ENCODE measurements at places on chromosomes 3 and 15.
A peak's percentile ranks its signal among the peaks of the same experiment; 100 is the strongest.

- no peak for DNase-seq
Observed at GRCh38 chr3:186308549-186308948, 53.5 kb downstream of the DGKG start.

DNA sequence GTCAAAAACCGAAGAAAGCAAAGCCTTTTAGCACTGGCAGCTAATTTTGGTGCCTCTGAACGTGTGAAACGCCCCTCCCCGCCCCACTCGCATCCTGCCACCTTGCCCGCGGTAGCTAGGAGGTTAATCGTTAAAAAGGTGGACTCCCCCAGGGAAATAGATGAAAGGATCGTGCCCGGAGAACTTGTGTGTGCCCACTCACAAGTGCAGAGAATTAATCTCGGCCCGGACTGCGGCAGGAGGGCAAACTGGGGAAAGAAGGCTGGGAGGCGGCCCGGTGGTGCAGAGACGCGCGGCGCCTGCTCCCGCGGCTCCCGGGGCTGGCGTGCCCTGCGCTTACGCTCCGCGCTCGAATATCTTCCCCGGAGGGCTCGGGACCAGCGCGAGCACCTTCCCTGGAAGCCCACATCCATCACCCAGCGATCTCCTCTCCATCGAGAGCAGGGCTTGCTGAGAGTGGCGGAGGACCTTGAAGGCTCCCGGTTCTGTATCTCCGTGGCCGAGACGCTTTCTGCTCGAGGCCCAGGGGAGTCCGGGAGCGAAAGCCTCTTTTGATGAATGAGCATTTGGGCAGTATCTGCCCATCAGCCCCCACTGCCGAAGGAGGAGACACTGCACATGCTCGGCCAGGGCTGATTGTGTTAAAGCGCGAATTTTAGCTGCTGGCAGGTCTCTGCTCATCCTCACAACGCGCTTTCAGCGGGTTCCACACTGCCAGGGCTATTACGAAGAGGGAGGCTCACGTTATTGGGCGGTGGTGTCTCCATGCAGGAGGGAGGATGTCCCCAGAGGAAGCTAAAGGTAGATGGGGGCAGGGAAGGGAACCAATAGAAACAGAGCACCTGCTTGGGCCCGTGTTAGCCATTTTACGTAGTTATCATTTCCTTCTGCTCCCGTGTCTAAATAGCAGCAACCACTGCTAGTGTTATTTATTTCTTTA lies 1.3 kb upstream of the SPTSSB start:
- peak; percentile 48 for DNase-seq

DNA sequence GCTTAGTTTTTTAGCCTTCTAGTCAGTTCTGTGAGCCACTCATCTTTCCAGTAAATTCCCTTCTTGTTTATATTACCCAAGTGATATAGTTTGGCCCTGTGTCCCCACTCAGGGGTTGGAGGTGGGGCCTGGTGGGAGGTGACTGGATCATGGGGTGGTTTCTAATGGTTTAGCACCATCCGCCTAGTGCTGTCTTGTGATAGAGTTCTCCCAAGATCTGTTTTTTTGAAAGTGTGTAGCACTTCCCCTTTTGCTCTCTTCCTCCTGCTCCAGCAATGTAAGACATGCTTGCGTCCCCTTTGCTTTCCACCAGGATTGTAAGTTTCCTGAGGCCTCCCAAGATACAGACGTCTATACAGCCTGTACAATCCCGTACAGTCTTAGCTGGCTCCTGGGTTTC lies 53.7 kb upstream of the INO80 start:
- DNase-seq, result no peak

- DNase-seq, result no peak
Observed at GRCh38 chr15:65334586-65335231, 30.2 kb downstream of the RNU5B-1 start.

- no peak for DNase-seq
Observed at GRCh38 chr3:134608771-134609435, 41.9 kb downstream of the KY start.

- no peak for DNase-seq
Observed at GRCh38 chr3:56806407-56806806, 4.7 kb upstream of the ARHGEF3 start.

DNA sequence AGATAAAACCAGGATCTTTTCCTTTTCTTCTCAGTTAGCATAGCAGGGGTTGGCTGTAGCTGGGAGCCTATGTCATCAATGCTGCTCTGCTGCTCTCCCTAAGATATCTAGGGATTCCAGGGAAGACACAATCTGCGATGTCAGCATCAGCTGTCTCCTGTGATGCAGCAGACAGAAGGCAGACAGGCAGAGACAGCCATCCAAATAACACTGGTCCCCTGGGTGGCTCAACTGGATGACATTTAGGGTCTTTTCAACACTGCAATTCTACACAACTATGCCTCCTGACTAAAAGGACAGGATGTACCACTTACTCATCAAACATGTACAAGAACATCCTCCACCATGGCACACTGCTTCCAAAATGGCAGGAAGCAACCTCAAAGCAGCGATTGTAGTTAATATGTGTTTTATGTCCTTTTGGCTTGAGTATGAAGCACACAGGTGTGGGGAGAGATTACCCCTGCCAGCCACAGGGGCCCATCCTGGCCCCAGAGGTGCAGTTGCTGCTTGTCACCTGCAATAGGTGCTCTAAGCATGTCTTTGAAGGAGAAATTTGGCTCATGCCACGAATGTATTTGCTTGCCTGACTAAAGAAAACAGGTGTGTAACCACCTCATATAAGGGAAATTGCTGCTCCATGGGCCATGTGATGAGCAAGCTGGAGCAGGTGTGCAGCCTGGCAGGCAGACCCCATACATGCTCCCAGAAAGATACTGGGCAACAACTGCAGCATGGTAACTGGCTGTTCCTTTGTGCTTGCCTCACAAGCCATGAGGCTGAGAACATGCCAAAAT lies 357.8 kb downstream of the VPS13C start:
- DNase-seq, result no peak

DNA sequence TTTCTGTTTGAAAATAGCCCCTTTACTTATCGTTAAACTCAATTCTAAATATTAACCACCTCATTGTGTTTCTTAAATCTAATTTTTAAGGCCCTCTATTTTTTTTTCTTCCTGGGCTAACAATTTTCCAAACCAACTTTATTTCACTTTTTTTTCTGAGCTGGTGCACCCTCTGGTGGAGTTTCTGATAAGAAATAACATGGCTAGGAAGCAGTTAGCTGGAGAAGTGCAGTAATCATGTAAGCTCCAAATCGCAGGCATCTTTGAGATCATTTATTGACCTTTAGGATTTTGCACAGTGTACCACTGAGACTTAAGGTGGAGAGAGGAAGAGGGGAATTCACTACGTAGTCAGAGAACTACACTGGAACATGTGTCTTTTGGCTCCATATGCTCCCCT lies 6.4 kb downstream of the TMEM207 start:
- no peak for DNase-seq

DNA sequence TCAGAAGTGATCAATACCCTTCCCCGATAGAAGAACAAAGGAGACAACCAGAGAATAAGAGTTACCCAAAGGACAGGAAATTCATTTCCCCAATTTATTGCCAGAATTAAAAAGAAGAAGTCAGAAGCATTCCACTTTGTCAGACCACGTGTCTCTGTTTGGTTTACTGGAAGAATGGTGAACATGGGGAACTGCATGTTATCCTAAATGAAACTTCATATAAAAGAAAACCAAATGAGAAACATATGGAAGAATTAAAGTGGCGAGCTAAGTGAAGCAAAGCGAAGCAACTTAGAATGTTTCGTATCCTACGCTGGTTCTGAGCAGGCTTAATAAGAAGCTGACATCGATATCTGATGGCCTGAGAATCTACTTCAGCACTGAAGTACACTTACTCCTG lies 190.7 kb downstream of the MAGI1 start:
- DNase-seq, result no peak

DNA sequence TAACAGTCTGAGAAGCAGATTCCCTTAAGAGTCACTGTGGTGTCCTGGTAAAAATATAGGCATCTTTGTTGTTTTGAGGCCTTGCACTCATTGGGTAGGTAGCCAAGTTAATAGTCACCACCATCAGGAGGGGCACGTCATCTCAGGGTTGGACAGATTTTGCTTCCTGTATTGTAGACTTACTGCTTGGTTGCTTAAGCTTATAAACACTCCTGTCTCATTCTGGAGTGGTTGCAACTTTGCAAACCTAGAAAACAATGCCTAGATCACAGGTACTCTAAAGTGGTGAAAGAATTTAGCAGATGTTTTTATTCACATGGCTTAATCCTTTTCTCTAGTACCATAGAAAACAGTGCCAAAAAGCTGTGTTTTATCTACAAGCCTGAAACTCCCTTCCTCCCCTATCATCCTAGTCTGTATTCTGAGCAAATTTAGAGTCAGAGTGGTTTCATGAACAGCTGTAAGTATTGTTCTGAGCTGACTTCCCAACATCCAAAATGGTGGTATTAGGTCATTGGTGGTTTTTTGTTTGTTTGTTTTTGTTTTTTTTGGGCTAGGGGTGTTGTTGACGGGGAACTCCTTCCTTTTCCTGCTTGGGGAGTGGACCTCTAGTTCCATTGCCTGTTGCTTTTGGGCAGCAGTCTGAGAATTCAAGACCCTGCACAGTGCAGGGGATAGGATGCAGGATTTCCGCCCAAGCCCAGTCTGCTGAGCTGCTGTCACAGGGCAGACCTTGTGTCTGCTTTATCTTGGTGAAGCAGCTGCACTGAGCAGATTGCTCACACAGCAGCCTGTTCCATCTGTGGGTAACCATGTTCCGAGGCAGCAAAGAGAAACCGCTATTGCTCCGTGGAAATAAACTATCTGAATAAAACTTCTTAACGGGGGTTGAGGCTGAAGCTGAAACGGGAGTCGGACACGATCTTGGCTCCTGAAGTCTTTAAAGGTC lies 202.0 kb downstream of the AKAP13 start:
- DNase-seq, result peak; percentile 77

DNA sequence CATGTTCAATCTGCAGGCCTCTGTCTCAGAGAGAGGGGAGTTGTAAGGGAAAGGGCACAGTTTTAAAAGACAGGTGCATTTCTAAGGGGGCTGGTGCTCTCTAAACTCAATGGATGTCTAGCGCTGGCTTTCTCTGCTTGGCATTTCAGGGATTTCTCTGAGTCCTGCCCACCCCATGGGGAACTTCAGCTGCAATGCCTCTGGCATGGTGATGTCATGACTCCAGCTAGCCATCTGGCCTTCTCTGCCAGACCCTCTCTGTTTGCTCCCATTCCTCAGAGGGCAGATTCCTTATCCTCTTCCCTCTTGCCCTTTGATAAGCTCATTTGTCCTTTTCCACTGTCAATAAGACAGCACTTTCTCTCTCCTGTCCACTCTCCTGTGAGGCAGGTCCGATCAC lies 40.8 kb downstream of the RPLP1 start:
- DNase-seq, result no peak

- no peak for DNase-seq
Observed at GRCh38 chr3:144109944-144110343, 138.3 kb downstream of the DIPK2A start.

DNA sequence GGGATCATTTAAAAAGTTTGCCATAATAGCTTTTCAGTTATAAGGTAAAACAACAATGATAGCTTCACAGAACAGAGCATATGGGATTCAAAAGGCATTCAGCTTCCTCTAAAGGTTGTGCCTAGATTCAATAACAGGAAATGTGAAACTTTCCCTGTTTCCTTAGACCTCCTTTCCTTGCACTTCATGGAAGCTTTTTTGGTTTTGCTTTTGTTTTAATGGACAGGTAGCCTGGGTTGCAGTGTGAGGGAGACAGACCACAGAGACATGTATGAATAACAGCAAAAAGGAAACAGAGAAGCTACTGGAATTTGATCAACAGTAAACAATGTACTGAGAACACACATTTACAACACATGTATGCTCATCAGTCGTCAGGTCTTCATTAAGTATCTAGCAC lies 2.3 kb upstream of the TNFAIP8L3 start:
- DNase-seq, result no peak

DNA sequence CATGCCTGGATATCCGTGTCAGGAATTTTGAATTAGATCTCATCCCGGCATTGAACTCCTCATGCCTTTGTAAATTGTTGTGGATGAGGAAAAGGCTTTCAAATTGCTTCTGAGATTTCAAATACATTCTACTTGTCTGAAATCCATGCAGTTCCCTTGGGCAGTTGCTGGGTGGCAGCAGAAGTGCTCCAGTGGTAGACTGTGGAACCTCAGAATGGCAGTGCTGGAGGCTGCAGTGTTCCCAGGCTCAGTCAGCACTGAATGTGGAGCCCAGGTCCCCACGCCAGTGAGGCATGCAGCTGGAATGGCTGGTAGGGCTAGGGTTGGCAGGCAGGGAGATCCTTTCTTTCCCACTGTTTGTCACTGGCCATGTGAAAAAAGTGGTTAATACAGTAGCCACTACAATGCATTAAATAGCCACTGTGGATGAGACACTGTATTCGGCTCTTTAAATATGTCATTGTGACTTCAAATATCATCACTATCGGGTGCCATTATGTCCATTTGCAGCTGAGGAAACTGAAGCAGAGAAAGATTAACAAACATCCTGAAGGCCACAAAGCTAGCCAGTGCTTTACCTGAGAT lies 98.6 kb downstream of the TPRG1 start:
- peak; percentile 59 for DNase-seq

GRCh38 chr15:67037694-67038093 lies 27.7 kb upstream of the SMAD3 start:
- DNase-seq, result no peak

GRCh38 chr15:74397239-74398068 lies 30.0 kb upstream of the CYP11A1 start:
- no peak for DNase-seq

GRCh38 chr3:30349507-30349906 lies 256.9 kb upstream of the TGFBR2 start:
- no peak for DNase-seq

- no peak for DNase-seq
Observed at GRCh38 chr3:190208196-190208595, 87.5 kb upstream of the P3H2 start.

GRCh38 chr3:37963635-37964034 lies 27.0 kb upstream of the VILL start:
- no peak for DNase-seq

- no peak for DNase-seq
Observed at GRCh38 chr15:41573396-41573795, 14.4 kb downstream of the TYRO3 start.

GRCh38 chr3:10628891-10629670 lies 123.7 kb upstream of the ATP2B2 start:
- DNase-seq, result no peak

- DNase-seq, result no peak
Observed at GRCh38 chr3:34449305-34449704, 650.9 kb downstream of the PDCD6IP start.

GRCh38 chr15:78726870-78727551 lies 84.3 kb downstream of the ADAMTS7 start:
- DNase-seq, result peak; percentile 26

DNA sequence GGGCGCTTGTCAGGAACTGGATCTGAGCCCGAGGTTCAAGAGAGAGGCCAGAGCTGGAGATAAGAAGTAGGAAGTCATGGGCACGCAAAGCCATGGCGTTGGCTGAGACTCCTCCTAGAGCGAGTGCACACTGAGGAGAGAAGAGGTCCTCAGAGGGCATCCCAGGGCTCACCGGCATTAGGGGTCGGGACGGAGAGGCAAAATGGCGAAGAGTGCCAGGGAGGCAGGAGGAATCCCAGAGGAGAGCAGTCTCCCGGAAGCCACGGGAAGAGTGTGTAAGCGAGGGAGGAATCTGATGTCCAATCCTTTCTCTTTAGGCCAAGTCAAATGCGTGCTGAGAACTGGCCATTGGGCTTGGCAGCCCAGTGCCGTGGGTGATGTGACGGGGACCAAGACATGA lies 24.0 kb downstream of the EFCC1 start:
- no peak for DNase-seq
